ENCODE measurements at places on chromosomes 12 and 14.

DNA sequence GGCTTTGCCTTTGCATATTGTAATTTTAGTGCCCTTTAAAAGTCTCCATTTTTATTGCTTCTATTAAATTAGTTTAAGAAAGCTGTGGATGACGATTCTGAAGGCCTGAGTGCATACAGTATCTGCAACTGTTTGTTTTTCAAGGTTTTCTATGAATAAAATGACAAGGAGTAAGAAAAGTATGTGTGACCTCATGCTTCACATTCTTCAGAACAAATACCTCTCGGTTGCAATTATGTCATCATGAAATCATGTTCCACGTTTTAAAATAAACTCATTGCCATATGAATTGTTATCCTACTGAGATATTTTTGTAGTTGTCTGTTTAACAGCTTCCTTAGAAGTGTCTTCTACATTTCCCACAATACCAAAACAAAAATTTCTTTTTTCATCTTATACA, 374.6 kb downstream of the MDGA2 start:
- DNase-seq, result no peak

GRCh38 chr12:42182394-42182793, 37.7 kb upstream of the GXYLT1 start:
- no peak for DNase-seq

GRCh38 chr12:40726366-40726765, 34.1 kb downstream of the CNTN1 start:
- no peak for DNase-seq

- DNase-seq, result peak; percentile 4
Measured at GRCh38 chr12:8913702-8914032, 642 bp upstream of the PHC1 start.

GRCh38 chr12:68959143-68959858, 26.3 kb upstream of the CPM start:
- no peak for DNase-seq

DNA sequence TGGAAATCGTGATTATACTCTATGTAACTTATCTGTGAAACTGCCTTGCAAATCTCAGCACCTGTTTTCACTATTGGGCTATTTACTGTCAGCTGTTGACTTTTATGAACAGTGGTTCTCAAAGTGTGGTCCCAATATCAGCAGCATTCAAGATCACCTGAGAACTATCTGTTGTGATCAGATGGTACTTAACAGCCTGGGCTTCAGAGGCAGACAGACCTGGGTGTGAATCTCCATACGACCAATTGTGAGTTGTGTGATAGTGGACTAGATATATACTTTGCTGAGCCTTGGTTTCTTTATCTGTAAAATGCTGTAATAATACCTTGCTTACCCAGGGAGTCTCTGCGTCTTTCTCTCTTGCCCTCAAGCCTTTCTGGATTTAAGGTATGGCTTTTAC, 105.1 kb downstream of the ERGIC2 start:
- no peak for DNase-seq

- no peak for DNase-seq
Measured at GRCh38 chr12:90672081-90672480, 282.9 kb downstream of the CCER1 start.

- DNase-seq, result no peak
Measured at GRCh38 chr14:54488318-54488645, 498 bp downstream of the GMFB start.

GRCh38 chr12:107558141-107558815, 127.3 kb upstream of the PWP1 start:
- no peak for DNase-seq

DNA sequence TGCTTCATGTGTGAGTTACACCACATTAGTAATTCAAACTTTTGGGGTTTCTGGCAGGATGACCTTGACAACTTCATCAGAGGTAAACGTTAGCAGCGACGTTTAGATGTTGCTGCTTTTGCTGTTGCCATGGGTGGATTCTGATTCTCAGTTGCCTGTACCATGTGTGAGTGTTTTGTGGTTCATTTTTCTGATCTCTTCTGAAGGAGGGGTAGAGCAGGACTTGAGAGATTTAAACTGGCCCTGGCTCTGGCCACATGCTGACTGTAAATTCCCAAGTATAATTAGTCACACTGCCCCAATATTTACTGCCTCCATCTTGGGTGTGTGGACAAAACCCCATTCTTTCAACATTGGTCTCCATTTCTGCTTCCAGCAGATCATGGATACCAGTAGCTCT, 110.4 kb downstream of the ETV6 start:
- DNase-seq, result no peak

- no peak for DNase-seq
Measured at GRCh38 chr14:105622329-105622955, 96.1 kb downstream of the TMEM121 start.

- no peak for DNase-seq
Measured at GRCh38 chr14:50242096-50242495, 10.7 kb upstream of the SOS2 start.

GRCh38 chr12:108214486-108214885, 85.4 kb downstream of the WSCD2 start:
- peak; percentile 10 for DNase-seq

DNA sequence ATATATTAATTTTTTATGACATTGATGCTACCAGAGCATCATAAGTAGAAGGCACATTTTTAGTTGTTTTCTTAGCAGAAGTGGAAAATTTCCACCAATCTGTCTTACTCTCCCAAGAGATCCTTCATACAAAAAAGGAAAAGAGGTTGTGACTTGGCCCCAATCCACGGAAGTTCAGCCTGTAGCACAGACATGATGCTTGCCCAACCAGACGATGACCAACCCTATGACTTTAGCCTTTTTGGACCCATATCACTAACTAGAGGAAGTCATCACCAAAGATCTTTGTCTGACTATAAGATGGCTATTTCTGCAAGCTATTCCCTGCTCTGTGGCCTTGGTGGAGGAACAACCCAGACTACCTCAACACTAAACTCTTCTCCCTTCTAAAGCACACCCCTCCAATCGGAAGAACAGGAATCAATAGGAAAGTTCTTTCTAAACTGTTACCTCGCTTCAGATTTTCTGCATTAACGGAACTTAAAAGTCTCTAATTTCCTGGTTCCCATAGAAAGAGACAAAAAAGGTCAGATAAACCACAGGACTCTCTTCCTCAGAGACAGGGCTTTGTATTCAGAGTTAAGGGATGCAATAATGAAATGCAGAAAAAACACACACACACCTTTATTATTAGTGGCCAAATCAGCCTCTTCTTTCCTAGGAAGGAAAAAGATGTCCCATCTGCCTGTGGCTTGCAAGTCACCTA, 4.1 kb upstream of the RHOJ start:
- DNase-seq, result peak; percentile 5

GRCh38 chr14:105527826-105528585, 1.6 kb downstream of the TMEM121 start:
- peak; percentile 59 for DNase-seq

DNA sequence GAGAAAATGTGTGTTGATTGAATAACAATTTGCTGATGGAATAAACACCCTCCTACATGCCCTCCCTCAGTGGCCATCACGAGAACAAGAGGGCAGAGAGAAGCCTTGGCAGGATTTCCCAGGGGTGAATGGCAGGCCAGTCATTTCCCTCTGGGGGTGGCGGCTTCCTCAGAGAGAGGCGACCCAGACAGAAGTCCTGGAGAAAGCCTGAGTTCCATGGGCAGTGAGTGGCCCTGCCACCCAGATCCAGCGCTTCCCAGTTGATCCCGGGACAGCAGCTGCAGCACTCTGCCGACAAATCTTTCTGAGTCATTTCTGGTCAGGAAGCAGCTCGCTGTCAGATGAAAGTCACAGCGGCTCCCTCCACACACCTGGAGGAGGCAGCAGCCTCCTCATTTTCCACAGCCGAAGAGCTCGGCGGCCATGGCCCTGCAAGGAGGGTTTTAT, 123.0 kb downstream of the SCARB1 start:
- peak; percentile 49 for DNase-seq

DNA sequence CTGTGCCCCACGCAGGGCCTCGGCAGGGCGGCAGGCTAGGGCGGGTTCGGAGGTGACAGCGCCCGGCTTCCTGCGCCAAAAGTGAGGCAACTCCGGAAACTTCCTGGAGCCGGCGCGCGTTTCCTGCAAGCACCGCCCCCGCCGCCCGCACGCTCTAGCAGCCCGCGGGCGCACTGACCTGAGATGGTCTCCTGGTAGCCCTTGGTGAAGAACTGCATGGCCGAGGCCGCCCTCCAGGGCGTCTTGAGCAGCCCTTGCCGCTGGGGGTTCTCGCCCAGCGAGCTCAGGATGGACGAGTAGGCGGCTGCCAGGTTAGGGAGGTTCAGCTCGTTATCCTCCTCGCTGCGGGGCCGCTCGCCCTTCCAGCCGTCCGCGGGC, 494 bp downstream of the GCH1 start:
- DNase-seq, result peak; percentile 31

- no peak for DNase-seq
Measured at GRCh38 chr14:99758872-99759545, 34.2 kb upstream of the EML1 start.

DNA sequence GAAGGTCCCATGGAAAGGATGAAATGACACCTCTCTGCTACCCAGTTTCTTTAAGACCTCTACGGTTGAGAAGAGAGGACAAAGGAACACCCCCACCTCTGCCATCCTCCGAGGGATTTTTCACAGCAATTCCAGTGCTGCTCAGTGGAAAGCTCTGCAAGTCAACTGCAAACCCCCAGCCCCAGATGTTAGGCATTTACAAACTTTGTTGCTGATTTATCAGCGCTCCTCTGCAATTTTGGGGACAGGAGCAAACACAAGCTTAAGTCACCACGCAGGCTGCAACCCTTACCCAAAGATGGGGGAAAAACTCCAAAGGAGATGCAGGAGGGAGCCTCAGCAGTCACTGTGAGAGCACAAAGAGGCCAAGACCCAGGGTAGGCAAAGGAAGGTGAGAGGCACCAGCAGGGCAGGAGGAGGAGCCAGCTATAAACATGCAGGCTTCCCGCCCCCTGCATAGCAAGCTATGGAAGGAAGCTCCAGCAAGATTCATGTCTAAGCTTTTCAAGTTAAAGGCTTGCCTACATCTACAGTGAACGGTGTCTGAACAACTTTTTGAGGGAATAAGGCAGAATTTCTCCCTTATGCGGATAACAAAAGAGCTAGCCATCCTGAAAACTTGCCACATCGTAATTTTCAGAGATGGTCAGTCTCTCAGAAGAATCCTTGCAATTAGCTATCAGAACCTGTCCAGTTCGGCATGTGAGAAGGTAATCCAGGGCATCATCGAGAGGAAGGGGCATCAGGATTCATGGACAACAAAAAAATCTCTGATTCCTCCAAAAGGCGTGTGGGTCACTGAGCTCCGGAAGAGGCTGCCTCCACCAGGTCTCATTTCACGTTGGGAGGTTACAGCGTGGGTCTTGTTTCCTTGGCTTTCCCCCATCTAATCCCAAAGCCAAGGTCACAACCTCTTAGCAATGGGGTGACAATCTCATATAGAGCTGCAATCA, 3.9 kb downstream of the CTDSP2 start:
- no peak for DNase-seq

DNA sequence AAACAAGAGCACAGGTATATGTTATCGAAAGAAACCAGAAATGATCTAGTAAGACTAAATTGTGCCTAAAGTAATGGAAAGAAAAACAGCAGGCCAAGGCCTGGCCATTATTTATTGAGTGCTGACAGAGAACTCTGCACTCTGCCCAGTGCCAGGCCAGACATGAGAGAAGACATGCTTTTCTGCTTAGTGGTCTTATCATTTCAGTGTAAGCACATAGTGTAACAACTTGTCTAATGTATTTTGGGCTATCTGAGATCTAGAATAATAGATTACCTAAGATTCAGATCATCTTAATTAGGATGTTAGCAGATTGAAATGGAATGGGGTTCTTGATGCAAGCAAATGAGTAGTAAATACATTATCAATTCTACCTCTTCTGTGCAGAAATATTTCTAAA, 278.3 kb downstream of the AKAP6 start:
- peak; percentile 65 for DNase-seq

- DNase-seq, result peak; percentile 45
Measured at GRCh38 chr12:89243771-89244170, 108.5 kb downstream of the DUSP6 start.

- DNase-seq, result no peak
Measured at GRCh38 chr12:26790645-26790994, 42.4 kb downstream of the ITPR2 start.

GRCh38 chr12:16325426-16325825, 22.0 kb upstream of the MGST1 start:
- DNase-seq, result no peak

DNA sequence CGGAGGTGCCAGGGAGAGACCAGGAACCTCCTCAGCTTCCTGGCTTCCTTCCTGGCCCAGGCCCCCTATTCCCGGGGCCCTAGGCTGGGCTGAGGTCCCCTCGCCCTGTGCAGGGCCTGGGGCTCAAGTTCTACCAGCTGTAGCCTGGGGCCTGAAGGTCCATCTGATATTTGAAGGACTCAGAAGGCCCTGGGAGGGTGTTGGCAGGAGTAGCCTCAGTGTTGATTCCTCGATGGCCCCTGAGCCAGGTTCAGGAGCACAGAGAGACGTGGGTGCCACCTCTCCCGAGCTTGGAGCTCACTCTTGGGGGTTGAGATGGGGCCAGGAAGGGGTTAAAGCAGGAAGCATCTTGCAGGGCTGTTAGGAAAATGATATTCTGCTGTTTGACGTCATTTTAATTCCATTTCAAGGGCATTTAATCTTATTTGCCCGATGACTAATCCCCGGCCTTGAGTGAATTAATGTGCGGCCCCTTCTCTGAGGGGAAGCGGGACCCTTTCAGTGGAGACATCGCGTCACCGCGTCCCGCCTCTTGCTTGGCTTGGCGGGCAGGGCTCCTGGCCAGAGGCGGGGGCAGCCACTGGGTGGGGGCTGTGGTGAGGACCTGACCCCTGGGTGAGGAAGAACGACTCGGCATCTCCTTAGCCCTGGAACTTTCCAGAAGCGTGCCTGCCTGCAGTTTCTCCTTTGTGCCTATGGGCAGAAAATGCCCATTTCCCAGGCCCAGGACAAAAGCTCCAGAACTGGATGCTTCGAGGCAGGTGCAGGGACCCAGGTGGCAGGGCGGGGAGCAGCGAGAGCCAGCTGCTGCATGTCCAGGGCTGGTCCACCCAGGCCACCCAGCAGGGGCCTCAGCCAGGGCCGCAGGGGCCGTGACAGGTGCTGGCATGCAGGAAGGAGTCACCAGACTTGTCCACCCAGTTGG, 158.3 kb downstream of the KIF26A start:
- no peak for DNase-seq

GRCh38 chr12:58889557-58889956, 30.7 kb downstream of the LRIG3 start:
- DNase-seq, result no peak

DNA sequence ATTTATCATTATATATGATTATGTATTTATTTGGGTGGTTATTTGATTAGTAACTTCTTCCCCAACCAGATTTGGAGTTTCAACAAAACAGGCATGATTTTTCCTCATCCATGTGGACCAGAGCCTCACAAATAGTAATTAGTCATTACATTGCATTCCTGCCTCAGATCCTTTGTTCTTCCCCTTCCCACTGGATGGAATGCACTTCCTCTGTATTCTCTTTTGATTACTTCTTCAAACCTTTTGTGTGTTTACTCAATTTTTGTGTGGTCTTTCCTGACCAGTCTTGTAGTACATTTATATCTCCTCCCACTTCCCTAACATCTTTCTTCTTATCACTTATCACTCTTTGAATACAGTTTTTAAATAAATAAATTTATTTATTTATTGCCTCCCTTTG, 15.5 kb downstream of the SYT1 start:
- DNase-seq, result peak; percentile 11
